Fibroblast of skin of scalp (primary cell): ENCODE measurements at places on chromosomes 2 and 18.
A peak's percentile ranks its signal among the peaks of the same experiment; 100 is the strongest.

DNA sequence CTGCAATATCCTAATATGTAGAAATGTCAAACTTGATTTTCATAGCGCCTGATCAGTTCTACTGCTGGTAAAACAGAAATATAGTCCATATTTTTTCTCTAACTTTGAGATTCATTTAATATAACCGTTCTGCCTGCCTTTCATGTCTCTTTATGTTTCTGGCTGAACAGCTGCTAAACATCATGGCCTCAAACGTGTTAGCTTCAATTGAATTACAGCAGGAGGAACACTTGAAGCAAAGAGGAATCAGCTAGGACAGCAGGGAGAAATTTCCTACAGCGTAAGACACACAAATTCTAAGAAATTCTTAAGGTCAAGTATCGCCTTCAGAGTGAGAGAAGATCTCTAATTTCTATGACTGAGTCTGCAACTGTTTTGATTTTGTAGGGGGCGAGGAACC is 433.2 kb downstream of the FBXO15 start:
- no peak for DNase-seq

DNA sequence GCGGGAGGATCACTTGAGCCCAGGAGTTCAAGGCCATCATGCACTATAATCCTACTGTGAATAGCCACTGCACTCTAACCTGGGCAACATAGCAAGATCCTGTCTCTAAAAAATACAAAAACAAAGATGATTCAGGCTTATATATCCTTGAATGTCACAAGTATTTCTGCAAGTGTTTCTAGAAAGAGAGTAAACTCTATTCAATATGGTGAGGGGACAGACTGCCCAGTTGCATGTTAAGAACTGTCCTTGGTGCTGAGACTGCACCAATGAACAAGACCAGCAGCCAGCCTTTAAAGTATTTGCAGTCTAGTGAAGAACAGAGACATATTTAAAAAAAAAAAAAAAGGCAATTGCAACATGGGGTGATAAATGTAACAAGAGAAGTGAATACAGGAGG is 16.4 kb downstream of the MAP3K19 start:
- DNase-seq = peak; percentile 51

DNA sequence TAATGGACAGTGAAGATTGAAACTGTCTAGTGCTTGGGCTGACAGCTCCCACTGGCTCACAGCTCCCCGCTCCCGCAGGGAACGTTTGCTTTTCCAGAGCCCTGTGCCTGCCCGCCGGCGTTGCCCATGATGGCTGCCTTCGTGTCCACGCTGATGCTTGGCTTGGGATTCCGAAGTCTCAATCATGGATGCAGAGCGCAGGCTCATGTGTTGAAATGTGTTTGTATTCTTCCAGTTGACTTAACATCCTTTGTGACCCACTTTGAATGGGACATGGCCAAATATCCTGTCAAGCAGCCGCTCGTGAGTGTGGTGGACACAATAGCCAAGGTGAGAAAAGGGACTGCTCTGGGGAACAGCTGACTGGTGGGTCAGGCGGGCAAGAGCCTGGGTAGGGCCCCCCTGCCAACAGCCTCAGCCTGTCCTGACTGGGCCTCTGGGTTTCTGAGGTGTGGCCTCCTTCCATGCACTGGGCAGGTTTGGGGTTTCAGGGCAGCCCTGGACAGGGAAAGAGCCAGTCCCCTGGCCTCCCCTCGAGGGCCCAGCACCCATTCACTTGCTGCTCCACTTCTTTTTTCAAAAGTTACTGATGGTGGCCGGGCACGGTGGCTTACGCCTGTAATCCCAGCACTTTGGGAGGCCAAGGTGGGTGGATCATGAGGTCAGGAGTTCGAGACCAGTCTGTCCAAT is 42.8 kb downstream of the ATP6V1C2 start:
- DNase-seq = no peak

DNA sequence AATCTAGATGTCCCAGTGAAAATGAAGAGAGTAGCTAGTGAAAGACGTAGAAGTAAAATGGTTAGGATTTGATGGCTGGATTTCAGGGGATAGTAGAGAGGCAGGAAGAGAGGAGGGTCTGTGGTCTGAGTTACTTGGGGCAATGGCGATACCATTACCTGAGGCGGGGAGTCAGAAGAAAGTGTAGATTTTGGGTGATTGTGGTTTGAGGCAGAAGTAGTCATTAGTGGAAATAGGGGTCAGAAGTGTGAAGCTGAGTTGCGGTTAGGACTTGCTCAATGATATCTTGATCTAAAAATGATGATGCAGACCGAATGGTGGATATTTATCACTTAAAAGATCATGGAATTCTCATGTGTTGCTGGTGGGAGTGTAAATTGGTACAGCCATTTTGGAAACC is 41.0 kb downstream of the CEP192 start:
- no peak for DNase-seq

GRCh38 chr2:215553946-215554345 is 118.1 kb upstream of the FN1 start:
- no peak for DNase-seq

DNA sequence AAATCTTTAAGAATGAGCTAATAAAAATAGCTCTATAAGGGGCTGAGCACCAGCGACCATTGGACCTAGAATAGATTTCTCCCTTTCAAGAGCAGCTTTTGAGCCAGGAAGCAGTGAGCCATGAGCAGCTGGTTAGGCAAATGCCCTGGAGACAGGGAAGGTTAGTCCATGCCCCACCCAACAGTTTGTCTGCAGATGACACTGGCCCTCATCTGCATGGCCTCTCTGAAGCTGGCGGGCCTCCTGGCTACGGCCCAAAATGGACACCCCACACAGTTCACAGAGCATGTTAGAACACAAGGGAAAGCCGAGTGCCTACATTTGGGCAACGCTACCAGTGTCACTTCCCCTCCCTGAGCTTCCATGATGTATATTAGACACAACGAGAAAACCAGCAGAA is 201.1 kb downstream of the MGAT5 start:
- DNase-seq = no peak

DNA sequence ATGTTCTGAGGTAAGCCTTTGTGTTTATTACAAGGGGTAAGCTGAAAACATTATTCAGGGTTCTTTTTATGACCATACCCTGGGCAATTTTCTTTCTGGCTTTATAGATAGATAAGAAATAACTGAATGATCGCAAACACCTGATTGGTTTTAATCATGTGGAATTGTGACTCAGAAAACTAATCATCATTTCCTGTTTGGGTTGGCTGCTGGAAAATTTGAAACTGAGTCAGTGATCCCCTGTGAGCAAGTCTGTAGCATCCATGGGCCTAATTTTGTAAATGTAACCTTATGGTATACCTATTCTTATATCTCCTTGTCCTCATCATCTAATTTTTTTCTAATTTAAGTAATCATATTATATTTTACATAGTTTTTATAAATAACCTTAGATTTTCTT is 34.3 kb downstream of the CCDC68 start:
- no peak for DNase-seq

DNA sequence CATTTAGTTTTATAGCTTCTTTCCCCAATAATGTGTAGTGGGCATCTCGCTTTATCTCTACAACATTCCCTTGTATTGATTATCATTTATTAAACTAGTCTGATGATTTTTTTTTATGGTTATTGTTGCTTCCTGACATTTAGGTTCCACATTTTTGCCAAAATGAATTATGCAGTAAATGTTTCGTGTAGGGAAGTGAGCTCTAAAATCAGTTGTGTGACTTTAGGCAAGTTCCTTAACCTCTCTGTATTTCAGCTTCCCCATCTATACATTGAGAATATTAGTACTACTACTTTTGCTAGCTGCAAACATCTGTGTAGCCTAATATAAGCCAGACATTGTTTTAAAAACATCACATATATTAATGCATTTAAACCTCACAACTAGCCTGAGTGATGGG is 22.9 kb downstream of the SOCS6 start:
- no peak for DNase-seq

GRCh38 chr2:17876590-17876989 is 1.9 kb upstream of the KCNS3 start:
- DNase-seq = no peak

GRCh38 chr18:56060967-56061541 is 473.1 kb upstream of the TCF4 start:
- DNase-seq = no peak

DNA sequence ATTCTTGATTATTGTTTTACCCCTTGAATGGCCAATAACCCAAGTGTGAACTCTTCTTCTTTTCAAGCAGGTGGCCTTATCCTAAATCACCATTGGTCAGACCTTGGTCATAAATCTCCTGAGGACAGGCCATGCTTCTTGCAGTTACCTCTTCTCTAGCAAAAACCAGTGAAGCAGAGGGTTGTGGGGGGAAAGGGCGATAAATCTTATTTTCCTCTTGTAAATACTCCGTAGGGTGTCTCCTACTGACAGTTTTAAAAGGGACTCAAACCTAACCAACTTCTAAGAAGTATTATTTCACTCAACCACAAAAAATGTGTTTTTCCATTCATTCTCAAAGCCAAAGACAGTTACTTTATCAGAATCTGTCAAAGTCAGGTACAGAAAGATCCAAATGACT is 168.1 kb upstream of the RMP24 start:
- no peak for DNase-seq

- no peak for DNase-seq
These were observed 6.8 kb upstream of the RHOB start for GRCh38 chr2:20440001-20440560.

DNA sequence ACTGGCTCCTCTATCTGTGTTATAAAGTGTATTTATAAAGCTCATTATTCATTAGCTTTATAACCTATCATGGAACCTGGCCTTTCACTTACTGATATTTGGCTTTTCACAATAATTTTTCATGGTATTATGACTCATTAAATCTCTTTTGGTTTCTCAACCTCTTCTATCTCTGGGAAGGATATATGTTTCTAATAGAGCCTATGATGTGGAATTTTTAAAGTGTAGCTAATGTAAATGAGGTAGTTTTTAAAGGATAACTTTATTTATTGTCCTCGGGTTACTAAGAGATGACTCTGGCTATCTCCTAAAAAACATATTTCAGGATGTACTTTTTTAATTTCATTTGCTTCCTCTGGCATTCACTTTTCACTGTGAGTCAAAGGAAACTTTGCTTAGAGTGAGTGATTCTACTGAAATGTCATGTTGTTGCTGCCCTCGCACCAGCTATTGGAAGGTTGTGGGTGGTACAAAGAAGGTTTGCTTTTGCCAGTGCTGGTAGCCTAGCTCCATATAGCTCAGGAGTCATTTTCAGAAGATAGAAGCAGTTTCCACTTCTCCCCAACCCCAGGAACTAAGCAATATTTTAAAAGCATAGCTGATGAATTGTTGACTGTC is 85.2 kb upstream of the RPE start:
- no peak for DNase-seq

- no peak for DNase-seq
These were observed 1286.6 kb upstream of the ZEB2 start for GRCh38 chr2:145806546-145806945.

DNA sequence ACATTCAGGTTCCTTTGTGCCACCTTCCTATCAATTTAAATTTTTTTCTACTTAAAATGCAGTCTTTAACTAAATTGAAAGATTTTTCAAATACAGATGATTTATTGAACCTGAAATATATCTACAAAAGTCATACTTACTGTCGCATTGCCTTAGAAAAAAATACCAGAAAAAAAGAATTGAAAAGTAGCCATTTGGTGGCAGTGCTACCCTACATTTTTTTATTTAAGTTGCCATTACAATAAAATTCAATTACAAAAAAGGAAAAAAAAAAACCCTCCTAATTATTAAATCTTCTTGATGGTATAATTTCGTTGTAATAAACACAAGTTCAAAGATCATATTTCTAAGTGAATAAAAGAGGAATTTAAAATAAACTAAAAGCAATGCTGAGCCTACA is 43.4 kb downstream of the DSC3 start:
- no peak for DNase-seq

DNA sequence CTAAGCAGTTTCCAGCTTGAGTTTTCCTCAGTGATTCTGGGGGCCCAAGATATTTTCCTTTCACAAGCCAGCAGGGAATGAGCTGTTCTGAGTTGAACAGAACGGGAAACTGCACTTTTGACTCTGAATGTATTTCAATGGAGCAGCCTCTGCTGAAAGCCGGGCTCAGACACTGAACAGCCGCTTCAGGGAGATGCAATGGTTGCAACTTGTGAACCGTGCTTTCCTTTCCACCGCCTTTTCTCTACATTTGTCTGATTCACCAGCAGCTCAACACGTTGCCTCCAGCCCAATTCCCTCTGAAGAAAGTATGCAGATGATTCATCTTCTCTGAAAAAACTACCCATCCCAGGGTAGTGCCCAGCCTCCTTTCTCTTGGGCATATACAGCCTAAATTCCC is 119.3 kb upstream of the PKDCC start:
- peak; percentile 82 for DNase-seq

GRCh38 chr18:13680612-13681011 is 45.7 kb downstream of the FAM210A start:
- no peak for DNase-seq

DNA sequence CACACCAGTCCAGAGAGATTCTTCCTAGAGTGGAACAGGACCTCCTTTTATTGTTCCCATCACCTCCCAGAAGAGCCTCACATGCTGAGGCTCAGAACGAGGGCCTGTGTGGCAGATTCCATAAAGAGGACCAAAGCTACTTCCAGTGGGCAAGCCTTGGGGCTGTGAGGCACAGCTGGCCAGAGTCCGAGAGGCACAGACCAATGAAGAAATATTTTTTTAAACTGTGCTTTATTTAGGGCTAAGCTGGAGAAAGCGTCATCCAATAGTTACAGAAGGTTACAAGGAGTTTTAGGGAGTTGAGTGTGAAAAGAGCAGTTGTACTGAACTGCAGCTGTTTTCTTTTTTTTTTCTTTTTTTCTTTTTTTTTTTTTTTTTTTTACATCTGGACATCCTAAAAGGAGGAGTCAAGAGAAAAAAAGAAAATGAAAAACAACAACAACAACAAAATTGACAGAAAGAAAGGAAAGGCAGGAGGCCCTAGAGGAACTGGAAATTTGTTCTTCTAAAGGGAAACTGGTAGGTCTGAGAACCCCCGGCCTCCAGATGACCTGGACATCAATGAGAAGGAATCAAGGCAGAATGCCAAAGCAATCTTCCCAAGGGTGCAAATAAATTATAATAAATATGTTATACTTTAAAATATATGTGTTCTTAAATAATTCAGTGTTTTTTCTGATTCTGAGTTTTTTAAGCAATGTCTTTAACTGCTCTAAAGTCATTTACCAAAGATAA is 322.6 kb downstream of the CELF4 start:
- no peak for DNase-seq

GRCh38 chr2:198973181-198973580 is 484.6 kb downstream of the SATB2 start:
- DNase-seq = no peak

DNA sequence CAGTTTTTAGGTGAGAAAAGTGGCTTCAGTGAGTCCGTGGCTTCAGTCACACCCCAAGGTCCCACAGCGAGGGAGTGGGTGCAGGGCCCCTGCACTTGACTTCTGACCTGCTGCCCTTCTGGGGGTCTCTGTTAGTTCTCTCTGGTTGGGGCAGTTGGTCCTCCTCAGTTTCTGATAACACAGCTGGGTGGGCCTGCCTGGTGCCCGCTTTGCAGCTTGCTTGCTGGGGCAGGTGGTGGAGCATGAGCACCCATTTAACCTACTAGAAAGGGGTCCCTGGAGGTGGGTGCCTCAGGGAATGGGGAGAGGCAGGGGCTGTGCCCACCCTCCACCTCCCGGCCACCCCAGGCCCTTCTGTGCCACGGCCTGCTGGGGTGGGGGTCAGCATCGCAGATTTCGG is 83.2 kb downstream of the ASB1 start:
- DNase-seq = no peak
